ENCODE measurements at places on chromosomes 6 and 20.
A peak's percentile ranks its signal among the peaks of the same experiment; 100 is the strongest.

DNA sequence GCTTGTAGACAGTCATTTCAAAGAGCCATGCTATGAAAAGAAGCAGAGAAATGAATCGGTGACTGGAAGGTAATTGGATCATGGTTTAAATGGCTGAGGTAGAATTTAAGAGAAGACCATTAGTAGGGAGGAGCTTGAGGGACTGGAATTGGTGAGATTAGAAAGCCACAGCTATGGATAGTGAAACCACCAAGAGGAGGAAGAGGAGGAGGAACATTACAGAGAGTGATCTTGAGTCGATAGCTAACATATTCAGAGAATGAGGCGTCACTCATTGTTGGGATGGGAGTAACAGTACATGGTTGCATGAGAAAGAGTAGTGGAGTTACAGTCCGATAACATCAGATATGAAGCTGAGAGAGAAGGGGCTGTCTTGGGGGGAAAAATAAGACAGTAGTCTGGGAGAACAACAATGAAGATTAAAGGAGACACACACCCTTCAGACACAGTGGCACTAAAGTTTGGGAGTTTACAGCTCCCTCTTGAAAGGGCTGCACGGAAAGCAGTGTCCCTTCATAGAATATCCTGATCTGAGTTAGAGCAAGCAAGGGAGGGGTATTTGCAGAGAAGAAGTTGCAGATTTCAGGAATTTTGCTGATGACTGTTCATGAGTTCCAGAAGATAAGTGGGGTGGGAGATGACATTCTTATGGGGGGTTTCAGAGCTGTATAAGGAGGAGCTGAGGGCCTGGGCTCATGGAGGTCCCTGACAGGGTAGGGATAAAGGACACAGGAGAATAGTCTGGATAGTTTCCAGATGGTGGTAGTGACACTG, 15.1 kb upstream of the LAMP5 start:
- no peak for DNase-seq

GRCh38 chr6:34243131-34243771, 5.6 kb downstream of the SMIM29 start:
- peak; percentile 49 for DNase-seq

- no peak for DNase-seq
Measured at GRCh38 chr20:11204926-11205768, 531.3 kb upstream of the JAG1 start.

- DNase-seq = no peak
Measured at GRCh38 chr6:137099689-137100403, 55.1 kb upstream of the IL20RA start.

- no peak for DNase-seq
Measured at GRCh38 chr6:95994151-95994550, 21.6 kb upstream of the FUT9 start.

- no peak for DNase-seq
Measured at GRCh38 chr6:73703466-73703865, 7.5 kb downstream of the CD109 start.

GRCh38 chr6:11700118-11700718, 78.4 kb downstream of the ADTRP start:
- no peak for DNase-seq

Measured in CD4-positive, alpha-beta T cell (primary cell).